ENCODE measurements at places on chromosomes 16 and 17.

DNA sequence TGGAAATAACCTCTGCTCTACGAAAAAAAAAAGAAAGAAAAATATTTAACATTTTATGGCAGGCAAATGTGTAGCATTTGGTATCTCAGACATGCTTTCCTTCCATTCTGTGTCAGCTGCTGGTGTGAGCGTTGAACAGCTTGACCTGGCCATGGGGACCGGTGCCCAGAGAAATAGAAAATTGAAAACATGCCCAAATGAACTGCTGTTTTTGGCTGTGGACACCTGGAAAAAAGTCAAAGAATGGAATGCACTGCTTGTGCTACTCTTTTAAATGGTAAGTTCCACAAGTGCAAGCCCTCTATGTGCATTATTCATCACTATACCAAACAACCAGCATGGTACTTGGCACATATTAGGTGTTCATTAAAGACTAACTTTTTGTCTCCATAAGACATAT, 127.2 kb downstream of the CDH8 start:
- DNase-seq: no peak

DNA sequence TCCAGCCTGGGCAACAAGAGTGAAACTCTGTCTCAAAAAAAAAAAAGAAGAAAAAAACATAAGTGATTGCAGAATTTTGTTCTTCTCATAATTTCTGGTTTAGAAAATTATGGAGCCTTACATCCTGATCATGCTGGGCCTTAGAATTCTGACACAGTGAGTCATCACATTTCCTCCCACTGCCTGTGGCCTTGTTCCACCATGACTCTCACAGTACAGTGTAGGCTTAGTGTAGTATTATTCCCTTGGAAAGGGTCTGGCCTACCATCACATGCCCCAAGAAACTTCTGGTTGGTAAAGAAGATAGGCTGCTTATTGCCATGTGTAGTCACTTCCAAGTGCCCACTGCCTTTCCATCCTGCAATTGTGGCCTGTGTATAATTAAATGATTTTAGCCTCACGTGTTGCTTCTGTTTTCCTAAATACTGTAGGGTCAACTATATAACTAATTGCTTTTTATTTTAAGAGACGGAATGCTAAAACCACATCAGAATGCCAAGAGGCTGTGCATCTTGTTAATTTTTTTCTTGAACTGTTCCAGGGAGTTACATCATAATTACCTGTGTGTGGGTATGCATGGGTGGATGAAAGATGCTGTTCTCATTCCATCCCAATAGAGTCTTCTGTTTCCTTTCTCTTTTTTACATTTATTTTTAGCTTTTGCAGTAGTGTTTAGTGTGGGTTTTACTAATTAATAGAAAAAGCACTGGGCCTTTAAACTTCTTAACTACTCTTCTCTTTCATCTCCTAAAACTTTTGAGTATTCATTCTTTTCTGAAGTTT, 25.9 kb downstream of the OGFOD1 start:
- DNase-seq: no peak

GRCh38 chr16:23682181-23682580, 3.5 kb downstream of the PLK1 start:
- no peak for DNase-seq

GRCh38 chr16:52825892-52826291, 226.8 kb downstream of the CHD9NB start:
- no peak for DNase-seq

DNA sequence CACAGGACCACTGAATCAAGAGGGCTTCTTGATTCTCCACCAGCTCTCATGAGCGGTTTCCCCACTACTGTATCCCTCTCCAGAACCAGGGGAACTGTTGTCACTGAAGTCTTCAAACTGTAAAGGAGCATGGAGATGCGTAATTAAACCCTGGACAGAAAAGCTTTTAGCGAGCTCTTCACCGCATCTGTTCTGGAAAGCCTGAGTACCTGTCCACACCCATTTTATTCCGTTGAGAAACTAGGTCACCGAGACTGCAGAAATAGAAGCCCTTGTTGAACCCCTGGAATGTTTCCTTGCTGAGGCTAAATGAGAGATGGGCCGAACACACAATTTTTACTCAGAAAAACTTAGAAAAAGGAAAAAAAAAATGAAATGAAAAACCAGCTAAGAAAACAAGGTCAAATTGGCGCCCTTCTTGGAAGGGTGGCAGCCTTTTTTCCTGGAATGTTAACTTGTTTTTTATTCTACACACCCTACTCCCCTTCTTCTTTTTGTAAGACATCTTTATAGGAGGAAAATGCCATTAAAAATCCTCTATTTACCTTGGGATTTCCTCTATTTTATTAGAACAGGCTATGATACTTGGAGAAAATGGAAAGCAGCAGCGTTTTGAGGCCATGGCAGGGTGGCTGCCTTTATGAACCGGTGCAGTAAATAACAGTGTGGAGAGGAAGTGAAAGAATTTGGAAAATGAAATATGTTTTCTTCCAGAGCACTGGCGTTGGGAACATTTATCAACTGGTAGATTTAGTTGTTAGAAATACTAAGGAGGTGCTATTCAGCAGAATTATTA, 52.6 kb upstream of the CRISPLD2 start:
- no peak for DNase-seq

- no peak for DNase-seq
Observed at GRCh38 chr16:17470182-17470907, 415 bp downstream of the XYLT1 start.

GRCh38 chr17:17361543-17361866, 58.3 kb downstream of the NT5M start:
- DNase-seq: no peak

GRCh38 chr17:2176499-2177169, 121.7 kb downstream of the HIC1 start:
- DNase-seq: no peak

DNA sequence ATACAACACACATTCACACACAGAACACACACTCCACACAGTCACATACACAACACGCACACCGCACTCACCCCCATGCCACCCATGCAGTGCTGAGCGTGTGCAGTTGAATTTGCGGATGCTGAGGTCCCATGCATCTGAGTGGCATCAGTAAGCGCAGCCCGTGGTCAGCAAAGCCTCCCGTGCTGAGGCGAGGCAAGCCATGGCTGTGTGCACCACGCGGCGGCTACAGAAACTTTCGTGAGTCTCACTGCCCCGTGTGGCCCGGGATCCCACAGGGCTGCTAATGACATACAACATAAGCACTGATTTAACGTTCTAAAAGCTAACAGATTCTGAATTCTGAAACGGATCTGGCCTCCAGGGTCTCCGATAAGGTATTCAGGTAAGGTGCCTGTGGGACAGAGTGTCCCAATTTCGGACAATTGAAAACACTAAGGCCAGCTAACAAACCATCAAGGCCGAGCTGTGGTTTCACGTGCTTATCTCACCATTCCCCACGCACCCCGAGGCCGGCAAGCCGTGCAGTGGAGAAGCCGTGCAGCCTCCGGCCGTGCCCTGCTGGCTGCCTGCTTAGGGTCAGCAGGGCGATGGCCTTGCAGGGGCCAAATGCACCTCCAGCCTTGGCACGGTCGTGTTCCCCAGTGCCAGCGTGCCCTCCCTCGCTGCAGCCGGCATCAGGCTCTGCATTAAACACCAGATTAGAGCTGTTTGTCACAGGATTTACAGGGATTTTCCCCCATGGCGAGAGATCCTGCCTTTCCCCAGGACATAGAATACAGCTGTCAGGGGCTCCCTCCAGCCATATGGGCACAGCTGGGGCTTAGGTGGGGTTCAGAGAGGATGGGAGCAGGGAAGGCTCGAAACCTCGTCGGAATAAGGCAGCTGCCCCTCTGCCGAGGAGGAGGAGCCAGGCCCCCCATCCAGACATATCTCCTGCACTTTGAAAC, 191.7 kb downstream of the C16orf95 start:
- no peak for DNase-seq

DNA sequence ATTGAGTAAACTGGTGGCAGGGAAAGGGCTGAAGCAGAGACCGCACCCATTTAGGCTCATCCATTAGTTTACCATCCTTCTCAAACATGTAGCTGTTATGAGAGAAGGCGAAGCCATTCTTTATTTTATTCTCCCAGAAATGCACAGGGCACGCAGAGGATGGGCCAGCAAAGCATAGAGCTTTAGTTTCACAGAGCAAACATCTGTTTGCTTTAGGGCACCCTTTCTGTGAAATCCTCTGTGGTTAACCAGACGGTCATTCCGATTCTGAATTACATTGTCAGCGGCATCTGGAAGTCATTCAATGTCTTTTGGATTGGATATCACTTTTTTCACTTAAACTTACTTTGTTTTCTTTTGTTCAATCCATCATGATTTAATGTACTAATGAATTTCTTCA, 96.0 kb downstream of the TOX3 start:
- no peak for DNase-seq

DNA sequence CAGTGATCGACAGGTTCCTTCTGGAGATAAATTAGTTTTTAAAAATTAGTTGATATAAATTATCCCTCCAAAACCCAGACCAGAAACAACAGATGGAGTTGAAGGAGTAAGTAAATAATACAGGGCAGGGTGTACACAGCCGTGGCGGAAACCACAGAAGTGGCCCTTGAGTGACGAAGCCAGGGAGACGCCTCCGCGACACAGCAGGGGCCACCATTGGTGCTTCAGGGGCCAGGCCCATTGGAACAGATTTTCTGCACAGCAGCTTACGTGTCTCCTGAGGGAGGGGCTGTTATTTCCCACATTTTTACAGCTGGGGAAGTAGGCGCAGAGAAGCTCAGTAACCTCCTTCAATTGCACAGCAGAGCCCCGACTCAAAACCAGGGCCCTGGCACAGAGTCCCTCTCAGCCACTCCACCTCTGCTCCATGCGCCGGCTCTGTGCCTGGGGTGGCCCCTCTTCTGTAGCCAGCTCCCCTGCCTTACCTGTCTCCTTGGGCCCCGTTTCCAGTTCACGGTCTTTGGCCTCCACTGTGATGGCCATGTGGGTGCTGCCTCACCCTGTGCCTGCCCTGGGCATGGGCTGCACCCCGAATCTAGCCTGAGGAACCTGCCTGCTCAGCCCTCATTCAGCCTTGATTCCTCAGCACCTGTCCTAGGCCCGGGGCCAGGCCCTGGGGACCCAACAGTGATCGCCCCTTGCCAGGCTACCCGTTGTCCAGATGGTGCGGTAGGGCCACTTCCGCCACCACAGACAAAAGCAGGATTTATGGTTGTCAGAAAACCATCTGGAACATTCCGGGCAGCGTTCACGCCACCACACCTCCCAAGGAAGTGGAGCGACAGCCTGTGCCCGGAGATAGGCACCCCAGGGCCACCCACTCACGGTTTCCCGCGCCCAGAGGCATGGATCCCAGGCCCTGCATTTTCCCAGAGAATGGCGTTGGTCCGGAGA, 128.5 kb upstream of the GSE1 start:
- DNase-seq: no peak

DNA sequence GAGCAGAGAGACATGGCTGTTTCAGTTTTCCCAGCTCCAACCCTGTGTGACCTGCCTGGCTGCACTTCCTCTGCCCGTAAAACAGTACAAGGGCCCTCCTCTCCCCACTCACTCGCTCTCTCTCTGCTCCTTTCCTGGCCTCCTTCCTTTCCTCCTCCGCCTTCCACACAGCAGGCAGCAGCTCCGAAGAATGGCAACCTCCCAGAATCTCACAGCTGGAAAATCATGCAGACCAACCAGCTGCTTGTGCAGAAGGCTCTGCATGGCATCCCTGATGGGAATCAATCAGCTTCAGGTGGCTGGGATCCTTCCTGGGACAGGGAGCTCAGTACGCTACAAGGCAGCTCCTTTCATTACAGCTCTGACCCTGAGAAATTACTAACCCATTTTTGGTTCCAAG, 27.4 kb downstream of the TMEM132E start:
- no peak for DNase-seq
